IPS DF 6.9 (cell line): ENCODE measurements at places on chromosomes 11 and 22.
A peak's percentile ranks its signal among the peaks of the same experiment; 100 is the strongest.

DNA sequence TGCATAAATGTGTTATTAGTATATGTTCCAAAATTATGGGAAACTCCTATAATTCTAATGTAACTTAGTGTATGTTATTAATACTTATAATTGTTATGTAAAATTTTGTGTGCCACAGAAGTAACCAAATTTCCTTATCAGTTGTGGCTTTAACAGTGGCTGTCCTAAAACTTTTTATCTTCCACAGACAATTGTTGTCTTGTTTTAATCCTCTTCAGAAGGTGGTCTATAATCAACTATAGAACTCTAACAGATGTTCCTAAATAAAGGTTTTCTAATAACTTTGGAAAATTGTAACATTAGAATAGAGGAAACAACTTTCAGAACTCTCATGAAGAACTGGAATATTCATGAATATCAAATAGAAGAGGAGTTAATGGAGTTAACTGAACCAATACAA lies 44.4 kb upstream of the DBX1 start:
- no peak for DNase-seq

GRCh38 chr11:87892291-87892690 lies 283.0 kb downstream of the RAB38 start:
- DNase-seq: no peak

DNA sequence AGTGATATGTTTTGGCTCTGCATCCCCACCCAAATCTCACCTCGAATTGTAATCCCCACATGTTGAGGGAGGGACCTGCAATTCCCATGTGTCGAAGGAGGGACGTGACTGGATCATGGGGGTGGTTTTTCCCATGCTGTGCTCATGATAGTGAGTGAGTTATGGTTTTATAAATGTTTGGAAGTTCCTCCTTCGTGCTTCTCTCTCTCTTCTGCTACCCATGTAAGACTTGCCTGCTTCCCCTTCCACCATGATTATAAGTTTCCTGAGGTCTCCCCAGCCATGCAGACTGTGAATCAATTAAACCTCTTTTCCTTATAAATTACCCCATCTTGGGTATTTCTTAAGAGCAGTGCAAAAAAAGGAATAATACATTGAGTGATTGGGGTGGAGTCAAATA lies 7.3 kb upstream of the CEP295 start:
- no peak for DNase-seq

DNA sequence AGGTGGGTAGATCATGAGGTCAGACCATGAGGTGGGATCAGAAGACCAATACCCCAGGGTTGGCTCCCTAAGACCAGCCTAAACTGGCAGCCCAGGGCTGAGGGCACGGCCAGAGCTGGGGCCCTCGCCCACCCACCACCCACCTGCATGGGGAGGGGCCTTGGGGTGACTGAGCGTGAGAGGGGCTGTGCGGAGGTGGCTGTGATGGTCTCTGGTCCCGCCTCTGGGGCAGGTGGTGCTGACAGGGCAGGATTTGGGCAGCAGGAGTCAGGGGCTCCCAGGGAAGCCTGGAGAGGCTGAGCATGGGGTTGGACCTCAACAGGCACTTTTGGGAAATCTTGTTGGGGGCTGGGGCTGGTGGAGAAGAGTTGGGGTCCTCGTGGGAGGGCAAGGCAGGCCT lies 39.8 kb upstream of the MUC5AC start:
- no peak for DNase-seq

DNA sequence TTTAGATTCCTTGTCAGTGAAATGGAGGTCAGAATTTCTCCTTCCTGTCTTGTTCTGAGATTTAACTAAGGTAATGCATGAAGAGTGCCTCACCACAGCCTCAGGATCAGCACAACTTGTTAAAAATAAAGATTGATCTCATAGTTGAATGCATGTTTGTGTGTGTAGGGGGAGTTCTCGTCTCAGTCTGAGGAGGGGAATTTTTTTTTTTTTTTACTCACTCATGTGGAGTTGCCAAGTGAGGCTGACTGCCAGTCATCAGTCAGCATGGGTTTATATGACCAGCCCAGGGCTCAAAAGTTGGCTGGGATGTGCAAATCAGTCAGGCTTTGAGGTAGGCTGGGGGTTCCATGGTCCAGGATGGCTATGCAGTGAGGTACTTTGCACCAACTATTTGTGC lies 113.2 kb downstream of the FANCF start:
- DNase-seq: no peak

- no peak for DNase-seq
Observed at GRCh38 chr11:66691311-66691980, 13.8 kb upstream of the RBM4B start.

- DNase-seq: no peak
Observed at GRCh38 chr11:83051760-83052671, 19.7 kb downstream of the RAB30 start.

DNA sequence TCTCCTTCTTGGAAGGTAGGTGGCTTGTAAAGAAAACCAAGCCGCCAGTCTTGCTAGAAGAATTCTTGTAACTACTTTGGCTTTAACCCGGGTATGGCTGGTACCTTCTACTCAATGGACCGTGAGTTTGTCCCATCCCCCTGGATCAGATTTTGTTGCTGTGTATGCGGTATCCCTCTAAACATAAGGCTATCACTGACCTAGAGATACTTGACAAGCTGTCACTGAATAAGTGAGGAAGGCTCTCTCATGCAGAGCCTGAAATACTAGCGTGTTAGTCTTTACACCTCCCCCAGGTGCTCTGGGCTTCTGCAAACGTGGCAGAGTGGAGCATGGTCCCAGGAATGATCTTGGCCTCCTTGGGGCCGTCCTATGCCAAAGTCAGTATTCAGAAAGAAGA lies 34.5 kb downstream of the GLB1L2 start:
- DNase-seq: no peak

DNA sequence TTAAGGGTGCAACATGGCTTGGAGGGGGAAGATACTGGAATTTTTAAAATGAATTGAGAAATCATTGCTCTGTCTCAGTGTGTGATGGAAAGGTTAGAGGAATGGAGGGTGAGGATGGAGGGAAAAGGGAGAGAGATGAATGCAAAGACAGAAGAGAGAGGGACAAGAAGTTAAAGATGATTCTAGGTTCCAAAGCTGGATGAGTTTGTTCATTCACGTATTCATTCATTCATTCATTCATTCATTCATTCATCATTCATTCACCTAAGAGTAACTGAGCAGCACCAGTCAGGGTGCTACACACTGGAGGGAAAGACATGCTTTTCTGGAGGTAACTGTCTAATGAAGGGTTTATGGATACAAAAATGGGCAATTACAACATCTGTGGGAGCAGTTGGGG lies 209.2 kb downstream of the GRIK4 start:
- DNase-seq: no peak

GRCh38 chr11:114395736-114396135 lies 4.6 kb downstream of the C11orf71 start:
- no peak for DNase-seq

- DNase-seq: peak; percentile 52
Observed at GRCh38 chr22:26461188-26461810, 22.3 kb downstream of the HPS4 start.

DNA sequence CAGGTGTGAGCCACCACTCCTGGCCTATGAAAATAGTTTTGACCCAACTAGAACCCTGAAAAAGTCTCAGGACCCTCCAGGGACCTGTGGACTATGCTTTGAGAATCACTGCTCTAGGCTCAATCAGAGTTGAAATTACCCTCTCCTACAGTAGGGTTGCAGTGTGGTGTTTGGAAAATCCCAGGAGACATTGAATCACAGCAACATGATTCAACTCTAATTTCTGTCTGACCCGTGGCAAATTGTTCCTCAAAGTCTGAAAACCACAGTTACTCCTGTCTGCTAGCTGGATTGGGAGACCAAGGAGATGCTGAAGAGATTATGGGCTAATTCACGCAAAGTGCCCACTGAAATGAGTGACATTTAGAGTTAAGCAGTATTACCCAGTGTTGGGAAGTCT lies 5.4 kb upstream of the MTMR3 start:
- no peak for DNase-seq

- DNase-seq: no peak
Observed at GRCh38 chr11:103904324-103904667, 132.1 kb upstream of the DDI1 start.

GRCh38 chr11:70671083-70671482 lies 272.8 kb downstream of the CTTN start:
- DNase-seq: no peak

- no peak for DNase-seq
Observed at GRCh38 chr11:62402226-62402959, 16.4 kb upstream of the SCGB1A1 start.

DNA sequence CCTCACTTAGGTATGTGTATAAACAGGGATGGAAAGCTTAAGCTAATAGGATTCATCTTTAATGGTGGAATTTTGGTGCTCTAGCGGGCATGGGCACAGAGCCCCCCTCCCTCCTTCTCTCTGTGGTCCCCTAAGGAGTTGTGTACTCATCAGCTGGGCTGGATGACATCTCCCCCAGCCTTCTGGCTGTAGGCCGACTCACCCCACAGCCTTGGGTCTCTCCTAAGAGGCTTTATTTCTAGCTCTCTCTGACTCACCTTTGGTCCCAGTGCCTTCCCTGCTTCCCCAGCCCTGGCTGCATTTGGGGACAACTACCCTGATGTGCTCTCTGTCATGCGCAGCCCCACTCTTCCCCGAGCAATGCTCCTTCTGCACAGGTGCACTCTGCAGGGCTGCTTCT lies 26.9 kb downstream of the SLC6A5 start:
- no peak for DNase-seq
